Aortic smooth muscle cell (primary cell): ENCODE measurements at places on chromosomes 2 and 18. TPM values are rescaled to one million over a fixed set of nuclear protein-coding genes. Genes with fewer than 3 reads are reported as not detected.

MTHFD2 gene
- total RNA-seq, result 109 and 119 TPM in 2 replicates

ARHGEF33 gene
- 0.37 and 0.40 TPM in 2 replicates for total RNA-seq

LINC00305 gene
- not detected in 2 replicates for total RNA-seq

UGT1A4 gene
- total RNA-seq, result not detected in 2 replicates

TACR1 gene
- not detected in 2 replicates for total RNA-seq

C2orf72 gene
- 0.25 and 0.26 TPM in 2 replicates for total RNA-seq

SERPINB10 gene
- 0.13 TPM in 1 of 2 replicates, not detected in the other for total RNA-seq

TMX3 gene
- total RNA-seq, result 85.1 and 103 TPM in 2 replicates

HOXD8 gene
- 0.06 TPM in 1 of 2 replicates, not detected in the other for total RNA-seq

TEX44 gene
- total RNA-seq, result not detected in 2 replicates

IL36RN gene
- total RNA-seq, result not detected in 2 replicates

LYPD6 gene
- 0.06 and 0.13 TPM in 2 replicates for total RNA-seq

LCT gene
- not detected in 2 replicates for total RNA-seq

MC4R gene
- total RNA-seq, result not detected in 2 replicates

RAB17 gene
- 0.26 and 0.31 TPM in 2 replicates for total RNA-seq

ATP6V1C2 gene
- total RNA-seq, result not detected in 2 replicates

CPS1 gene
- 13.6 and 19.1 TPM in 2 replicates for total RNA-seq

TEKT4 gene
- not detected in 2 replicates for total RNA-seq

HOXD11 gene
- total RNA-seq, result not detected in 2 replicates

CRACDL gene
- 0.12 and 0.13 TPM in 2 replicates for total RNA-seq

TMEM247 gene
- not detected in 2 replicates for total RNA-seq

LRRTM1 gene
- total RNA-seq, result not detected in 2 replicates

GRB14 gene
- total RNA-seq, result 4.2 and 6.1 TPM in 2 replicates

OBSL1 gene
- total RNA-seq, result 28.4 and 43.8 TPM in 2 replicates

ASPRV1 gene
- total RNA-seq, result 0.31 and 0.53 TPM in 2 replicates

C2orf78 gene
- not detected in 2 replicates for total RNA-seq

MEP1B gene
- not detected in 2 replicates for total RNA-seq

ID2 gene
- total RNA-seq, result 81.5 and 109 TPM in 2 replicates

CD28 gene
- total RNA-seq, result under 0.01 TPM in 1 of 2 replicates, not detected in the other

GPR35 gene
- 0.19 and 0.26 TPM in 2 replicates for total RNA-seq

ST6GAL2 gene
- total RNA-seq, result not detected in 2 replicates

MSH2 gene
- 17.7 and 22.7 TPM in 2 replicates for total RNA-seq

NEURL3 gene
- total RNA-seq, result not detected in 2 replicates

RAX gene
- total RNA-seq, result not detected in 2 replicates

GAL3ST2 gene
- not detected in 2 replicates for total RNA-seq

TRIM43 gene
- not detected in 2 replicates for total RNA-seq

FOXD4L1 gene
- total RNA-seq, result 0.06 and 0.13 TPM in 2 replicates

FBXO15 gene
- 0.12 and 0.26 TPM in 2 replicates for total RNA-seq

MRPL44 gene
- total RNA-seq, result 21.3 and 25.1 TPM in 2 replicates

GALNT3 gene
- 0.44 and 2.0 TPM in 2 replicates for total RNA-seq

TNS1 gene
- 71.2 and 100 TPM in 2 replicates for total RNA-seq

TMEM37 gene
- 0.13 TPM in 1 of 2 replicates, not detected in the other for total RNA-seq

EVA1A gene
- total RNA-seq, result 28.4 and 29.3 TPM in 2 replicates

MATN3 gene
- total RNA-seq, result 0.26 and 0.44 TPM in 2 replicates

PXDN gene
- 110 and 154 TPM in 2 replicates for total RNA-seq
